ENCODE measurements at places on chromosomes 4 and X.

GRCh38 chr4:9944431-9945425, 76.6 kb downstream of the SLC2A9 start:
- DNase-seq: no peak

DNA sequence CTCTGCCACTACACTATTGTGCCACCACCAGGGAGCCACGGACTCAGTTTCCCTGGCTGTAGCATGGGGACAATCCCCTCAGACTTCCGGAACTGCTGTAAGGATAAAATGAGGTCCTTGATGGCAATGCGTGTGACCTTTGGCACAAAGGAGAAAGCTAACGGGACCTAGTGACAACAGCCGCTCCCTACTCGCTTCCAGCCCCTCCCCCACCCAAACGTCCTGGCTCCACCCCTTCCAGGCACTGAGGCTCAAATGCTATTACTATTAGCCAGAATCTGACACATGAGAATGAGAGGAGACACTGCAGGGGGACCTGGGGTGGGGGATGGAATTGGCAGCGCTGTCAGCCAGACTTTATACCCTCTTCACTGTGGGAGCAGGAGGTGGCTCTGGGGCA, 5.4 kb upstream of the DUSP9 start:
- no peak for DNase-seq

- no peak for DNase-seq
Observed at GRCh38 chr4:120528428-120528827, 394.1 kb downstream of the PRDM5 start.

DNA sequence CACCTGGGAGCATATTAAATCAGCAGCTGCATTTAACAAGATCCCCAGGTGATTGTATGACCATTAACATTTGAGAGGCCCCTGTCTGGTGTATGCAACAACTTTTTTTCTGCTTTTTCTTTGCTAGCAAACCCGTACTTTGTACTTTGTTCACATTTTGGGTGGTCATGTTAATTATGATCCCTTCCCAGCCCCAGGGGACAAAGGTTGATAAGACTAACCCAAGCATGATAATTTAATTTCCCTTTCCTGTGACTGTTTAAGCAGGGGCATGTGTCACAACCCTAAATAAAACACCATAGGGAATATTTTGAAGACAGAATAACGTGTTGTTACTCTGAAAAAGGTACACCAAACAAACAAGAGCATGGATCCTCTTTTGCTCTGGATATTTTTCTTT, 332.0 kb downstream of the PCDH18 start:
- DNase-seq: no peak

GRCh38 chrX:154720067-154720466, 30.8 kb downstream of the GAB3 start:
- no peak for DNase-seq
